NCI-H446 treated with DMSO at 0.1 percent for 48 hours (cell line): ENCODE measurements at places on chromosomes 3 and 15.

GRCh38 chr3:14307656-14308302 is 94.6 kb upstream of the SLC6A6 start:
- no peak for DNase-seq

- no peak for DNase-seq
These were observed 82.9 kb downstream of the RAP2B start for GRCh38 chr3:153244961-153245360.

DNA sequence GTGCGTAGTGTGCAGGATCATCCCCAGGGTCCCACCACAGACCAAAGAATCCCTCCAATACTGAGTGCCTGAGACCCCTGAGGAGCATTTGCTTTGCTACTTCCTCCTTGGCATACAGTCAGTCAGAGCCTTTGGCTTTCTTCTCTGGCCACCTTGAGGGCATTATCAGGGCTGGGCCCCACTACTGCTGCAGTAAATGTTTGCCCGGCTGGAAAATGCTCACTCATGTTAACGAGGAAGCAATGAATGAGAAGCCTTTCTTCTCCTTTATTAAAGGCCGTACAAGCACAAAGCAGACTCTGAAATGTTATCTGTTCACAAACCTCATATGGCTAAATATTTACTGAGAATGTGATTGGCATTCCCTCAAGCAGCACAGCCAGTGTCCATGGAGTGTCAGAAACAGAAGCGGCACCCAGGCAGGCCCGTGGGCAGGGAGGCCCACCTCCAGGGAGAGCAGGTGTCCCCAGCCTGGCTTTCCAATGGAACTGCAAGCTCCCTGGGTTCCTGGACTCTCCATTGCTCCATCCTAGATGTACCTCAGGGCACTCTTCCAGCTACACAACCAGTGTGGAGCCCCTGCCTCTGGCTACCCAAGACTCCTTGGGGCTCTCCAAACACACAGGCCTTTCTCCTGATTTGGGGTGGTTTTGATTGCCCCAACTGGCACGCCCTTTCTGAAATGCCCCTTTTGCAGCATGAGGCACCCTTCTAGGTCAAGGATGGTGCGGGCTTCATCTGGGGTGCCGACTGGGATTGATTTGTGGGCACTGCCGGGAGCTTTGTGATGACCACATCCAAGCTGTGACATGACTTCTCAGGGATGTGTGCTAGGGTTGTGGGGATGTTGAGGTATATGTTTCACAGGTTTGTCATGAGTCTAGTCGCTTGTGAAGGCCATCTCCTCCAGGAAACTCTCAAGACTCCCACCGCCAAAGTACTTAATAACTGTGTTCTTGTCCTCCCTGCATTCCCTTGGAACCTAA is 195.6 kb downstream of the FAM43A start:
- DNase-seq = peak; percentile 61

DNA sequence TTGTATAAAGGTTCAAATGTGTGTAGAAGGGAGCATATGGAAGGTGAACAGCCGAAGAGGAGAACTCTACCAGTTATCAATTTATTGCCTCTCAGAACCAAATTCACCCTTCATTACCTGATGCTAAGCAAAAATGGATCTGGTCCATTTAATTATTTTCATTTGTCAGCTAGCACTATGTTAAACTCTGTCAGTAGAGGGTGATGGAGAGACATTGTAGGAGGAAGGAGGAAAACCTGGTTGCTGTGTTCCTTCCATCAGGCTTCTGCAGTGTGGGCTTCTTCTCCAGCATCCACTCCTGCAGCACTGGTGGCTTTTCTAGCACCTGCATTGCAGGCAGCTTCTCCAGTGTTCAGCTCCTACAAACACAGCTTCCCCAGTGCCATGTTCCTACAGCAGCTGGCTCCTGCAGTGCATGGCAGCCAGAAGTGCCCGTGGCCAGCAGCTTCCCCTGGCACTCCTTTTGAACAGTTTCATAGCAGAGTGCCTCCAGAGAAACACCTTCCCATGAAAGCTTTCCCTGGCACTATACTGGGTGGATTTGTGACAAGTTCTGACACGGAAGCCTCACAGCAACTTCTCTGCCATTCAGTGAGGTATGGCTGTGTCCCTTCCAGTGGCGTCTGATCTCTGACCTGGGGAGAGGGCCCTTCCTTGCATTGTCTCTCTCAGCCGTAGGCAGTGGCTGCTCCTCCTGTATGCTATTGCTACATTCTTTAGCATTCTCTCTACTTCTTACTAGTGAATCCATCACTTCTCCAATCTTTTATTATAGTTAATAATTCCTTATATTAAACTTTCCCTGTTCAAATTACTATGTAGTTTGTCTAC is 14.6 kb upstream of the IL17RD start:
- DNase-seq = no peak

DNA sequence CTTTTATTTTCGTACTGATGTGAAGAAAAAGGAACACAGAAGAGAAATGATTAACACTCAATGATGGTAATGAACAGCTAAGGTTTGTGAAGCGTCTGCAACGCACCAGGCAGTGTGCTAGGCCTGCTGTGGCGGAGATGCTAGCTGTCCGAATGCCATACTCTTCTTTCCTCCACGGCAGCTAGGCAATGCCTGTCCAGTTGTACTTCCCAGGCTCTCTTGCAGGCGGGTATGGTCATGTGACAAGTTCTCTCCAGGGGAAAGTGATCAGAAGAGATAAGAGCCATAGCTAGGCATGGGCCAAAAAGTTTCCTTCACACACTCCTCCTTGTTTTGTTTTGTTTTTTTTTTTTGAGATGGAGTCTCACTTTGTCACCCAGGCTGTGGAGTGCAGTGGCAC is 6.7 kb downstream of the TADA3 start:
- no peak for DNase-seq
